ENCODE measurements at places on chromosomes 5 and 9. TPM values are rescaled to one million over a fixed set of nuclear protein-coding genes. Genes with fewer than 3 reads are reported as not detected.

- DNase-seq: no peak
These were observed 2.0 kb downstream of the NR2F1-AS1 start for GRCh38 chr5:93578813-93579691.

IGIP gene
- total RNA-seq: 5.5 TPM

- DNase-seq: no peak
These were observed 17.6 kb upstream of the HAVCR1 start for GRCh38 chr5:157076558-157076957.

GRCh38 chr5:6721442-6721841 lies 8.2 kb downstream of the TENT4A start:
- DNase-seq: no peak

CDKN2B gene
- 3.7 TPM for total RNA-seq

DNA sequence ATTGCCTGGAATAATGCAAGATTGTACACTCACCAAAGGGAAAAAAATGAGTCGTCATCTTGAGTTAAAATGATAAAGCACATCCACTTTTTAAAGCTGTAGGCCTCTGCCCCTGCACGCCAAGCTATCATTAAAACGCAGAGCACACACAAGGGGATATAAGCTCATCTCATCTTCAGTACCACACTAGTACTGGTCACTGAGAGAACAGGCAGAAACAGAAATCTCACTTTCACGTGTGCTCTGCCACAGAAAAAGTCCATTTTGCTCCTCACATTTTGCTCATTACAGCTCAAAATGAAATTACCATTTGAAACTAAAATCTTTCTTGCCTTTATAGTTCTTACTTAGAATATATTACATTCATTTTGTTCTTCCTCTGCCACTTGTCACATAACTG lies 99.2 kb upstream of the SLC30A5 start:
- DNase-seq: no peak

C6 gene
- total RNA-seq: not detected

DNA sequence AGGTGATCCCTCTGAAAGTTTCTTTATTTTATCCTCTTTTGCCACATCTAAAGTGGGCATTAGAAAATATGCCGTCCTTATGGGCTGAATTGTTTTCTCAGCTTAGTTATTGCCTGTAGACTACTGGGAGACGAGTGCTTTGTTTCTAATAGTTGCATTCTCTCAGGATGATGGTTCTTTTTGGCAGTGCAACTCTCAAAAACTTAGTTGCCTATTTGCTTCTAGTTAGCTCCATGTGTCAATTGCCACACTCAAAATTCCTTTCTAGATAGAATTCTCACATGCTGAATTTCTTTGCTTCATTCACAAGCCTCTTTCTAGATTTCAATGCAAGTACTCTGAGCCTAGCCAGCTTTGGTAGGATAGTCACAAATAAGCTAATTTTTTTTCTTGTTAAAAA lies 155.5 kb downstream of the FGF10 start:
- DNase-seq: no peak

INSL6 gene
- total RNA-seq: not detected

GCNT4 gene
- total RNA-seq: not detected

- DNase-seq: no peak
These were observed 131.4 kb downstream of the MRPL36 start for GRCh38 chr5:1668141-1668721.

DNA sequence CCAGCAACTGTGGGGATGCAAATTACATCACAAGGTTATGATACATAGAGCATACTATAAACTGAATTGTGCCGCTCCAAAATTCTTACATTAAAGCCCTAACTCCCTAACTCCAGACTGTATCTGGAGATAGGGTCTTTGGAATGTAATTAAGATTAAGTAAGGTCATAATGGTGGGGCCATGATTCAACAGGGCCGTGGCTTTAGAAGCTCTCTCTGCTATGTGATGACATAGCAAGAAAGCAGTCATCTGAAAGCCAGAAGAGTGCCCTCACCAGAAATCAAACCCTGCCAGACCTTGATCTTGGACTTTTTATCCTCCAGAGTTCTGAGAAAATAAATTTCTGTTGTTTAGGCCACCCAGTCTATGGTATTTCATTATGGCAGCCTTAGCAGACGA lies 123.9 kb downstream of the FBXL17 start:
- no peak for DNase-seq

DNA sequence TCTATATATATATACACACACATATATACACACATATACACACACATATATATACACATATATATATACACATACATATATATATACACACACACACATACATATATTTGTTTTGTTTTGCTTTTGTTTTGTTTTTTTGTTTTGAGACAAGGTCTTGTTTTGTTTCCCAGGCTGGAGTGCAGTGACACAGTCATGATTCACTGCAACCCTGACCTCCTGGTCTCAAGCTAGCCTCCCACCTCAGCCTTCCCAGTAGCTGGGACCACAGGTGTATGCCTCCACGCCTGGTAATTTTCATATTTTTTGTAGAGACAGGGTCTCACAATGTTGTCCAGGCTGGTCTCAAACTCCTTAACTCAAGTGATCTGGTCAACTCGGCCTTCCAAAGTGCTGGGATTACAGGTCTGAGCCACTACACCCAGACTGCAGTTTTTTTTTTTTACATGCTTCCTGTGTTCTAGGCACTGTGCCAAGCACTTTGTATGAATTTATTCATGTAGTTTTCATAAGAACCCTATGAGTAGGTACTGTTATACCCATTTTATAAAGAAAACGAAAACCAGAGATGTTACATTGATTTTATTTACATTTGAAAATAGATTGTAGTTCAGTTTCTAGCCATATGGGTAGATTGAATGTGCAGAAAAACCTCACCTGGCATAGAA lies 120.7 kb downstream of the PBX3 start:
- no peak for DNase-seq

DNA sequence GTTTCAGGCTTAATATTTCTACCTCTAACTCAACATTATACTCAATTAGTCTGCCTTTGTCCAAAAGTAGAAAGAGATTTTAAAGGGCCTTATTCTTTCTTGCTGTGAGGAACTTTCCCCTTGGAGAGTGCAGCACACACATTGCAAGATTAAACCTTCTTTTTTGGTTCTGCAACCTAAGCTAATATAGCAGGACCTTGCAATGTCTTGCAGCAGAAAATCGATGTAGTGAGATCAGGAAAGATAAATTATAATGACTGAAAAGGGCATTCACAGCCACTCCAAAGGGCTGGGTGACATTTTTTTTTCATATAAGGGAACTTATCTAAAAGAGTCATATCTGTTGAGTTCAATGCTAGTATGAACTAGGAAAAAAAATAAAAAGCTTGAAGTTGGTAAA lies 422.7 kb upstream of the ADAMTS16 start:
- DNase-seq: no peak

DNA sequence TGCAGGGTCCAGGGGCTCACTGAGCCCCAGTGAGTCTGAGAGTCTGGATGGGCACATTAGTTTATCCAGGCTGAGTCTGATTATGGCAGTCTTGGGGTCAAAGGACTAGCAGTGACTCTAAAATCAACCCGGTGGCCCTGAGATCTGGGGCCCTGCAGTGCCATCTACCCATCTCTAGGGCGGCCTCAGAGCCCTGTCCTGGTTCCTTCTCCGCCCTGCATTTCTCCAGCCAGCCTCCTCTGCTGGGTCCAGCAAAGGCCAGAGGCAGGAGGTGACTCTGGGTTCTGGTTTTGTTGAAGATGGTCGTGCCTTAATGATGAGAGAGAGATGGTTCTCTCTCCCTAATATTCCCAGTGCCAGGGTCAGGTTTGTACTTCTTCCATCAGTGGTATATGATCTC lies 15.0 kb downstream of the DCANP1 start:
- no peak for DNase-seq

PRLR gene
- total RNA-seq: not detected

GRCh38 chr5:146368137-146368536 lies 29.5 kb downstream of the POU4F3 start:
- DNase-seq: no peak

GRCh38 chr5:122967625-122968024 lies 68.9 kb downstream of the PPIC start:
- DNase-seq: no peak

GRCh38 chr5:10702911-10703491 lies 58.0 kb downstream of the DAP start:
- DNase-seq: no peak

GRCh38 chr9:118059484-118060278 lies 355.5 kb downstream of the TLR4 start:
- peak; percentile 41 for DNase-seq

DNA sequence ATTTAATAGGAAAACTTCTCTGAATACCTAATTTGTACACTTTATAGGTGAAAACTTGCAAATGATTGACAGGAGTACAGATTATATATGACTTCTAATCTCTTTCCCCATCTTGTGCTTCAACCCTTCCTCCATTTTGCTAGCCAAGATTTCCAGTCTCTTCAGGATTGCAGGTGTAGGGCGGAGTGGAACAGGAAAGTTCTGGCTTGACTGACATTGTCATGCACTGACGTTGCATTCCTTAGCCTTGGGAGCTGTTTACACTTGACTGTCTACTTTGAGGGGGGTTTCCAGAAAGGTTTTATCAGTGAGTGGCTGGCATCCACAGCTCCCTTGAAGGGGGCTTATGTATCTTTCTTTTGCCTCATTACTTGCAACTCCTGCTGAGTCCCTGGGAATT lies 34.1 kb upstream of the GRIA1 start:
- DNase-seq: no peak

GRCh38 chr9:69571032-69571431 lies 101.1 kb downstream of the APBA1 start:
- no peak for DNase-seq

- no peak for DNase-seq
These were observed 28.3 kb upstream of the SPRY4 start for GRCh38 chr5:142353071-142353472.

CCDC180 gene
- 1.2 TPM for total RNA-seq

LRRC70 gene
- 1.3 TPM for total RNA-seq

DNA sequence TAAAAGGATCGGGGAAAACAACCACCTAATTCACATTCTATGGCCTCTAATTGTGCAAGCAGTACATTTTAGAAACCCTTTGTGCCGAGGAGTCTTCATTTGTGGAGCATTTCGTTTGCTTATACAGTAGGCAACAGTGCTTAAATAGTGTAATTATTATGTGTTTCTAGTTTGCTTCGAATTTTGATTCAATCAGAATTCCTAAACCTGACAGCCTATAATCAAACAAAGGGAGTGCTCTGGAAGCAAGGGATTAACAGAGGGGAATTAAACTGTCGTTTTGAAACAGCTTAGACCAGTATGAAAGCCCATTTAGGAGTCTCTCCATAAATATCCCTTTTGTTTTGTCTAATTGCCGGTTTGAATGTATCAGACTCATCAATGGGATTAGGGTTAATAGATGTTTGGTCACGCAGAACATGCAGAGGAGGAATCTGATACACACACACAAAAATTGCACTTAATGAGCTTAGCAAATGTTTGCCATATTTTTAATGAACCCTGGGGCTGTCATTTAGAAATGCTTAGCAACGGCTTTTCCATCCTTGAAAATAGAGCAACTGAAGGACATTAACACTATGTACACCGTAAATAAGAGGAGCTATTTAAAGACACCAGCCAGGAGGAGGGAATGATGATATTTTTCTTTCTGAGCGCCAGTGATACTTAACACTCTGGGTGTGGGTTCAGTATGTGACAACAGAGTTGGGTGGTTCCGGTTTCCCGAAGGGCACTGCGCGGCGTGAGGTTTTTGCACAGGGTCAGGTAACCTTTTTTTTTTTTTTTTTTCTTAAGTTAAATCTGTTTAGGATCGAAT lies 404.7 kb downstream of the TLE4 start:
- DNase-seq: no peak

- DNase-seq: no peak
These were observed 101.7 kb downstream of the RANBP17 start for GRCh38 chr5:170963521-170963920.

GRCh38 chr9:106075960-106076327 lies 381.6 kb downstream of the TMEM38B start:
- no peak for DNase-seq

- DNase-seq: no peak
These were observed 139.1 kb downstream of the PLPPR1 start for GRCh38 chr9:101167490-101168134.

SEMA5A gene
- total RNA-seq: not detected

DNA sequence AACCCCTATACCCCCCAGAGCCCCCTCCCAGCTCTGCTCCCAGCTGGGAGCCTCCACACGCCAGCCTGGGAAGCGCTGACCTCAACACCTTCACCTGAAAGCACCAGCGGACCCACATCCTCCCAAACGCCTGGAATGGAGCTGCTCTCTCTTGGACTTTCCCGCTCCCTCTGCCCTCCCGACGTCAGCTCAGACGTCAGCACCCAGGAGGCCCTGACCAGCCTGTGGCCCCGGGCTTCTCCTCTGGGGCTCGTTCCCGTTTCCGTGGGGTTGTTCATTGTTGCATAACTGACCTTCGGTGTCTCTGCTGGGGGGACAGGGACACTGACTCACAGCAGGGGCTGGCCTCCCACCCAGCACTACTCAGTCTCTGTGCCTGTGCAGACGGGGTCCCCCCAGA lies 35.0 kb upstream of the SLC6A3 start:
- no peak for DNase-seq

DNA sequence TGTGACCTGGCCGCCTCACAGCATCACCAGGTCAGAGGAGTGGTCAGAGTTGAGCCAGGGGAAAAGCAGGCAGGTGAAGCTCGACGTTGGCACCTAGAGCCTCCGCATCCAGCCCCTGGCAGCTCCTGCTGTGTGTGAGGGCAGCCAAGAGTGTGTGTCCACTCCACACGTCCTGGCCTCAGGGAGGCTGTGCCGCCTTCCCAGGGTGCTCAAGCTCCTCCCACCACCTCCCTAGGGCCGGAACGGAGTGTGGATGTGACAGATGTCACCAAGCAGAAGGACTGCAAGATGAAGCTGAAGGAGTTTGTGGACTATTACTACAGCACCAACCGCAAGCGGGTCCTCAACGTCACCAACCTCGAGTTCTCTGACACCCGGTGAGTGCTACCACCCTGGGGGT lies 72.5 kb downstream of the PHF2 start:
- no peak for DNase-seq

- peak; percentile 83 for DNase-seq
These were observed 84.7 kb downstream of the PARP8 start for GRCh38 chr5:50751064-50751657.

- DNase-seq: peak; percentile 38
These were observed 2.0 kb downstream of the BRD3 start for GRCh38 chr9:134065612-134066419.

GRCh38 chr9:112187404-112187803 lies 12.3 kb upstream of the SUSD1 start:
- no peak for DNase-seq

- peak; percentile 14 for DNase-seq
These were observed 34.4 kb downstream of the KIF2A start for GRCh38 chr5:62340392-62340791.

DNA sequence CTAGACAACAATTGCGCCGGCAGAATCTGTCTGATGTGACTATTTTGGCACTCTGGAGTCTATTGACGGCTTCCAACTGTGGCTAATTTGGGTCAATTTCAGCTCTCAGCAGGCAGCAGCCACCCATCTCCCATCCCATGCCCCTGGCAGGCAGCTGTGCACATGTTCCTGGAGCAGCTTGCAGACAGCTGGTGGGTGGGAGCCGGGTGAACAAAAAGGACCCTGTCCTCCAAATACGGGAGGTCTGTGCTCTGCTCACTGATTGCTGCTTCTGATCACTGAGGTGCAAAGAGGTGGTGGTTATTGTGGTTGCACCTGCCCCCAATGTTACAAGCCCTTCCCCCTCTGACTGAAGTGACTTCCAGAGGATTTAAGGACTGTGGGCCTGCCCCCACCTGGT lies 45.0 kb upstream of the N4BP3 start:
- DNase-seq: peak; percentile 96

- DNase-seq: peak; percentile 82
These were observed 326.9 kb downstream of the ZNF608 start for GRCh38 chr5:124419531-124419930.

- DNase-seq: no peak
These were observed 169.0 kb downstream of the DOCK2 start for GRCh38 chr5:169805937-169806700.

LCN15 gene
- not detected for total RNA-seq

DNAI1 gene
- 0.97 TPM for total RNA-seq

Measured in OCI-LY7 (cell line).